ENCODE measurements at places on chromosomes 4 and X.

- DNase-seq: no peak
These were observed 680.9 kb upstream of the ATOH1 start for GRCh38 chr4:93147524-93148212.

- DNase-seq: no peak
These were observed 10.1 kb downstream of the FGFRL1 start for GRCh38 chr4:1021386-1022050.

GRCh38 chr4:44313702-44314101 is 134.9 kb downstream of the KCTD8 start:
- no peak for DNase-seq

DNA sequence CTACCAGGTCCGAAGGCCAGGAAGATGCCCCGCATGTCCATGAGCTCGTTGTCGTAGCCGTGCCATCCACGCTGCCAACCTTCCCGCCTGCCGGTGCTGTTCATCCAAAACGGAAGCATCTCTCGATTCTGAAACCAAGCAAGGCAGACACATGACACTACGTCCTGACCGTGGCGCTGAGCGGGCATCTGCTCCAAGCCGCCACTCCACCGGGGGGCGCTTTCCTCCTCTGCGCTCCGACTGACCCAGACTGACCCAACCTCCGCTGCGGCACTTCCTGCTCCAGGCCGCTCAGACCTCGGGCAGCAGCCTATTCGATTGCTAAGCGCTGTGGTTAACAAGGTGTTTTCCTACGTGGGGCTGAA is 120.5 kb downstream of the ENPP6 start:
- DNase-seq: peak; percentile 52

DNA sequence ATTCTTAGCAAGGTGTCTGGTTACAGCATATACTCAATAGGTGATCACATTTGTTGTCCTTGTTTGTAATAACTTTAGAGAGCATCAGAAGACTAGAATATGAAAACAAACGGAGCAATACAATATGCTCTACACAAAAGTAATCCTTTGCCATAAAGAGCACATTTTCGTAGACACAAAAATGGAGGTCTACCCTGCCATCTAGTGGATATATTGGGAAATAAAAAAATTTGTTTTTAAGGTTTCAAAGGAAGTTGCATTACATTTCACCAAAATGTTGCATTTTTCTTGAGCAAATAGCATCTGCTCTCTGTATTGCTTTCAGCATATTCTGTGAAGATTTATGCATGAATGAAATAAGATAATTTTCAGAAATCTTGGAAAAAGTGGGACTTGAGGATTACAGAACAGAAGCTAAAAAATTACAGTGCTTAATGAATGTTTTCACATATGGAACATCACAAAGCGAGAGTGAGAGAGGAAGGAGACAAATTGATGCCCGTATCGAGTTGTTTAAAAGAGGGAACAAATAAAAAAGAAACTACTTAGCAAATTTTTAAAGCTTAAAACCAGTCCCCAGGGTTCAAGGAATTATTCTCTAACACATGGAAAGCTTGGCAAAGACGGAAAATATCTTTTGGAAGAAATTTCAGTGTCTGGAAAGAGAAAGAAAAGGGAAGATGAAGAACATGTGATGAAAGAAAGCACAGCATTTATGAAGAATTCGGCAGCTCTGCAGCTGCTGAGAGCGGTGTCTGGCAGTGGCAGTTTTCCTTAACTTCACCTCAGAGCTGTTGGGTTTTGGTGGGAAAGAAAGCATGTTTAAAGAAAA is 390.1 kb downstream of the ANKRD50 start:
- peak; percentile 60 for DNase-seq

- DNase-seq: no peak
These were observed 117.6 kb downstream of the STK32B start for GRCh38 chr4:5168891-5169290.

- DNase-seq: no peak
These were observed 101.9 kb upstream of the SFRP2 start for GRCh38 chr4:153890761-153891160.

- no peak for DNase-seq
These were observed 393.8 kb upstream of the GNPDA2 start for GRCh38 chr4:45120163-45120562.

GRCh38 chr4:11831739-11832138 is 403.0 kb upstream of the HS3ST1 start:
- no peak for DNase-seq

DNA sequence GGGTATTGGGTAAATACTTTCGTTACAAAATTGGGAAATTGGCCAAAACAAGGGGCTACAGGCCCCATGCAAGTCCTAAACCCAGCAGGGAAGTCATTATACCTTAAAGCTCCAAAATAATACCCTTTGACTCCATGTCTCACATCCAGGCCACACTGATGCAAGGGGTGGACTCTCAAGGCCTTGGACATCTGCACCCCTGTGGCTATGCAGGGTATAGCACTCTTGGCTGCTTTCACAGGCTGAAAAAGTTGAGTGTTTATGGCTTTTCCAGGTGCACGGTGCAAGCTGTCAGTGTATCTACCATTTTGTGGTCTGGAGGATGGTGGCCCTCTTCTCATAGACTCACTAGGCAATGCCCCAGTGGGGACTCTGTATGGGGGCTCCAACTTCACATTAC is 326.5 kb downstream of the TEX13C start:
- DNase-seq: no peak

DNA sequence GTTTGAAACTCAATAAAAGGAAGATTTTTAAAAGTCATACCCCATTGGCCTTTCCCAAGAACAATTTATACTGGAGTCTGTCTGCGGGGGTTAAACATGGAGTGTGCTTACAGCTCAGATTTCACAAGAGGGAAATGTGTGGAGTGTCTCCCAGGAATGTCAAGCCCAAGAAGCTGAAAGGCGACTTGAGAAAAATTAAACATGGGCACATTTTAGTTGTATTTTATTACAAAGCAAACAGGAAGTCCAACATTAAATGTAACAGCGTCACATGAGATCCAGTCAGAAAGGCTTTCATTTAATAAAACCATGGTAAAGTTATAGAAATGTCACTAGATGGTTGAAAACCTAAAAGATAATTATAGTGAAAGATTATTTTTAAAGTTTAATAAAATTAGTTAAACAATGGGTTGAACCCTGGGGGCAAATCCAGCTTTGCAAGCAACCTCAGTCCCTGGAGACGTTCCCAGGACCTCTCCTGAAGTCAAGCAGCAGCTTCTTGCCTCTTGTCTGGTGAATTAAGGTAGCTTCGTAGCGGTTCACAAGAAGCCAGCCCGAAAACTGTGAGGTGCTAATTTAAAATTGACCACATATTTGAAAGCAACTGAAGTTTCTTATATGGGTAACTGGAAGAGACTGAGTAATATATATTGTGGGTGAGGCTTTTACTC is 168.4 kb upstream of the EDNRA start:
- no peak for DNase-seq

DNA sequence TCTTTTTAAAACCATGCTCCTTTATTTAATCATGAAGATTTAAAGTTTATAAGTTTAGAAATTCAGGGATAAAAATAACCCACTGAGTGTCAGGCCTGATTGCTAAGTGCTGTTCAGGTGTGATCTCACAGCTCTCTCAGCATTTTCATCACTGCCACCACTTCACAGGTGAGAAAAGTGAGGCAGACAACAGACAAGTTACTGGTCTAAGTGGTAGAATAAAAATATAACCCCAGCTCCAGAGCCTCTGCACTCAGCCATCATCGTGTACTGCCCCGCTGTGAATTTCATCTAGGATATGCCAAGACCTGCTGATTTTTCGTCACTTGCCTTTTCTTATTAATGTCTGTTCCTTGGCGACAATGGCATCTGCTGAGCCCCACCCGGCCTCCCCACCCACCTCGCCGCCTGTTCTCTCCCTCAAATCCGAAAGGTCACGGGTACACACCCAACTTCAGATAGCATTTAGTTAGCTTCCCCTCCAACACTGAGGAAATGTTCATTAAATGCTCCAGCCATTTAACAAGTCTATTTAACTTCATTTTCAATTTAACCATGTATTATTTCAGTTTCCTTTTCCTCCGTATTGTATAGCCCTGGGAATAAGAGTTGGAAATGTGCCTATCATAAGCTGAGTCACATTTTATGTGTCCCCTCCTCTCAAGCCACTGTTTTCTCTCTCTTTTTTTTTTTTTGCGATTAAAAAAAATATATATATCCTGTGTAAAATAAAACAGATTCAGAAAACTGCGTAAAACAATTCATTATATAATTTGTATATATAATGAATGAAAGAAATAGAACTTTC is 236.5 kb downstream of the CBR4 start:
- DNase-seq: no peak

DNA sequence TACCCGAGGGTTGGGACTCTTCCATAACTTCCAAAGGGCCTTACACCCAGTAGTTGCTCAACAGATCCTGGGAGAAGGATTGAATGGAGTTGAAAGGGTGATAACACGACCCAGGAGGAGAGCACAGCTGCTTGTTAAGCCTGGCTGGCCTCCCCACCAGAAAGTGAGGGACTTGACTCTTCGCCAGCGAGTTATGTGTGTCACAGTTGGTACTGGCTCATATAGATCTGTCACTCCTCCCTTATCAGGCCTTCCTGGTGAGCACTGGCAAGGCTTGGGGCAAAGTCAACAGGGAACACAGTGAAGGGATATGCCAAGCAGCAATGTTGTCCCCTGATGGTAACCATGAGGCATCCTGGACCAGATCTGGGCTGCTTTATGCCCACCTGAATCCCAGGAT is 35.8 kb downstream of the APLN start:
- no peak for DNase-seq

DNA sequence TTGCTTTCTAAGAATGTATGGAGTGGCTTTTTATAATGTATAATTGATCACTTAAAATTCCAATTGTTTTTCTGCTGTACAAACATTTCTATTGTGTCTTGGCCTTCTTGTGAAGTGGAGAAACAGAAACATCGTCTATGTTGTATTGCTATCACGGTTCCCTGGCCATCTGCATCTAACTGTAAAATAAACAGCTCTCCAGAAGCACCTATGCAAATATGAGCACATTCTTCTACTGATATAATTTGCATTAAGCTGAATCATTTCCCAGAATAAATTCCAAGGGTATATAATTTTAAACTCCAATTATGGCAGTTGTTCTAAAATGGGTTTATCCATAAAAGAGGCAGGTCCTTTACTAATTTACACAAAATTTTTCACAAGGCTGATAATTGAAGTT is 261.6 kb upstream of the STS start:
- no peak for DNase-seq

DNA sequence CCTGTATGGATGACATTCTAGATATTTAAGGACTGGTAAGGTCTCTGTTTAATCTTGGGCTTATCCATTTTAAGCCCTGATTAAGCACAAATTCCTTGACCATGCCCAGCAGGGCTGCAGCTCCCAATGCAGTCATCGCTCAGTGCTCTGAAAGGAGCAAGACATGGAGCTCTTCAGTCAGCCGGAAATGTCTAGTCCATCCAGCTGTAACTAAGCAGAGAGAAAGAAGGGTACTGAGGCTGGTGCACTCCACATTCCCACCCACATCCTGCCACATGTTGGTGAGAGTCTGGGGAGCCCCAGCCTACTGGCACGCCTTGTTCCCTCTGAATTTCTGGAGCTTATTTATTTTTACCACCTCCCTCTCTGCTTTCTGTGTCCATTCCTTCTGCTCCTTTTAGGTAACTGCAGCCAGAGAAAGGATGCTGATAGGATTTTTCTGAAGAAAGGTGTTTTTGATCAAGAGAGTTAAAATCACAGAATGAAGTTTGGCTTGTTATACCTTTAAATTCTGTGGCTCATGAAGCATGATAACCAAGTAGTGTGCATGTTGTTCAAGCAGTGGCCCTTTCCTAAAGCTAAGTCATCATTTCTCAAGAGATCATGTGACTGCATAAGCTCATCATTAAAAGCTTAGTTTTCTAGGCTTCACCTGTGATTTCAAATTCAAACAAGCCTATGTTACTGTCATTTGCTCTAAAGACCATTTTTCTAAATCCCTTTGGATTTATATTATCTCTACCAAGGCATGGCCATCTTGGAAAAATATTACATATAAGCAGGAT is 74.0 kb downstream of the GALNT7 start:
- DNase-seq: no peak

DNA sequence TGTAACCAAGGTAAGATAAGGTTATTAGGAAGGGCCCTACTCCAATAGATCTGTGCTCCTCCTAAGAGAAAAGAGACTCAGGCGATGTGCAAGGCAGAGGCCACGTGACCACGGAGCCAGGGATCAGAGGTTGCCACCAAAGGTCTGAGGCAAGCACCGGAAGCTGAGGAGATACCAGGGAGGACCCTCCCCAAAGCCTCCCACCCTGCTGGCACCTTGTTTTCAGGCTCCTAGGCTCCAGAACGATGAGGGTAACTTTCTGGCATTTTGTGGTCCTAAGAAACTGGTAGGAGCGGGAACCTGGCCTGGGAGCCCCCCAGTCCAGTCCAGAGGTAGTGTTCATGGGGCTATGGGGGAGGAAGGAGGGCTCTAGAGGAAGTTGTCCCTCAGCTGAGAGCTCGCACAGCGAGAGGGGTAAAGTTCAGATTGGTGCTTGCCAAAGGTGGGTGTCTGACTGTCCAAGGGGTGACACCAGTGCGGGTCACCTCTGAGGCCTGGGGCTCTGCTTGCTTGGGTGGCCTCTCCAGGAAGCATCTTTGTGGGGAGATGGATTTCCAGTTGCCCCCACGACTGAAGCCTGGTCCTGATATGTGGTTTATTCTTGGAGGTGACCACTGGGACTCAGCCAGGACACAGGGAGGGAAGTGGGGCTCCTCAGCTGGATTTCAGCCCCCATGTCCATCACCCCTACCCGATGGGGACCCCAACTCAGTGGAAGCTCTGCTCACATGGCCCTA is 7.5 kb upstream of the LETM1 start:
- DNase-seq: no peak

GRCh38 chr4:56235725-56236124 is 151.6 kb downstream of the AASDH start:
- DNase-seq: no peak

DNA sequence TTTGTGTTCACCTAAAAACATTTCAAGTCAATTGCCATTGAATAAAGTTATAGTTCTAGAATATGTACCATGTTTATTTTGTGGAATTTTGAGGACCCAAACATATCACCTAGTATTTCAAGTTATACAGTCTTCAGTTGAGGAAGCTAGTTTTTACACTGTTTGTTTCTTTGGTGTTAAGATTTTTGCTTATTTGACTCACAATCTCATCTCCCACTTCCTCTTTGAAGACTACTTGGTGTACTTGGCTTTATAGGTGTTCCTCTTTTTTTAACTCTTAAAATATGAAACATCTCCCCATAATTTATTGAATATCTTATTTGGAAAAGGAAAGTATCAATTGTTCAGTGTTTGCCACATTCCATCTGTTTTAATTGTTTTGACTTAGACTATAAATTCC is 675.4 kb downstream of the RAPGEF2 start:
- no peak for DNase-seq

- no peak for DNase-seq
These were observed 19.0 kb downstream of the CPEB2 start for GRCh38 chr4:15021311-15021710.

GRCh38 chr4:176792326-176793059 is at the start of gene VEGFC:
Gene VEGFC, minus strand, starts transcription at chr4:176792922. Its CDS starts 611 bp downstream, at chr4:176792311.
- DNase-seq: no peak

- DNase-seq: peak; percentile 44
These were observed 961 bp upstream of the NOCT start for GRCh38 chr4:139014371-139015268.

DNA sequence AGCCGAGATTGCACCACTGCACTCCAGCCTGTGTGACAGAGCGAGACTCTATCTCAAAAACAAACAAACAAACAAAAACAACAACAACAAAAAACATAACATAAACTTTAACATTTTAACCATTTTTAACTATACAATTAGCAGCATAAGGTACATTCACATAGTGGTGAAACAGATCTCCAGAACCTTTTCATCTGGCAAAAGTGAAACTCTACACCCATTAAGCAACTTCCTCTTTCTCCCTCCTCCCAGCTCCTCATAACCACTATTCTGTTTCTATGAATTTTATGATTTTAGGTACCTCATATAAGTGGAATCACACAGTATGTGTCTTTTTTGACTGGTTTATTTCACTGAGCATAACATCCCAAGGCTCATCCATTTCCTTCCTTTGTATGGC is 103.6 kb downstream of the FAM13A start:
- peak; percentile 68 for DNase-seq
